ENCODE measurements at places on chromosomes 3 and 15.

GRCh38 chr3:127472506-127472905, 118.0 kb downstream of the TPRA1 start:
- DNase-seq, result no peak

DNA sequence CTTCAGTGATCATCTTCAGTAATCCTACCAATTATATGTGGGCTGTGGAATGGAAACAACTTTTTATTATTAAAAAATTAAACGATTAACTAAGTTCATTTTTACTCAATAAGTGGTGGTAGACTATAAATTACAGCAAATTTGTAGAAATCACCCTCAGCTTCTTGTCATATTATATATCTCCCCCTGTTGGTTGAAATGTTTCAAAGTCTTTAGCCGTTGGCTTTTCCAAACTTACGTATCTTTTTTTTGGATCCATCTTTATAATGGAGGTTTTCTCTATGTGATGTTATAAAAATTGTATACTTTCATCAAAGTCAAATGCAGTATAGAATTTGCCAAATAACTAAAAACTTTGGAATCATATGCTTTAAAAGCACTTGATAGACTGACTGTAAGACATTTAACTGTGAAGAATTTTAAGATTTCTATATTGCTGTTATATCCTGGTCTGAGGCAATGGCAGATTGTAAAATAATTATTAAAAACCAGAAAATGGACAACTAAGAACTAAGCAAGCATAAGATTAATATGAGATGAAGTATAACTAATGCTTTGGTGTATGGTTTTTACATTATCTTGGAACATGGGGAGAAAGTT, 44.7 kb downstream of the ATP11B start:
- DNase-seq, result no peak

DNA sequence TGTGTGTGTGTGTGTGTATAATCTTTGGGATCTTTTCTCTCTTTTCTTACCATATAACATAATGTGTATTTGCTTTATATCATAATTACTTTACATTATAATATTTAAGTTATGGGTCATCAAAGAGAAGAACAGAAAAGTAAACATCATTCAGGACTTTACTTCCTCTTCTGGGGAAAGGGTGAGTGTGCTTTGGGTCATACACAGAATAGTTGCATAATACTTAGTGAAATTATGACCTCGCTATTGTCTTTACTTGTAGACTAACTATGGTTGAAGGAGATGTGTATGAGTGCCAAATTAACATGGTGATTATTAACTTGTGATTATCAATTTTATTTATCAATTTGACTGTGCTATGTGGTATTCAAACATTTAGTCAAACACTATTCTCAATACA, 1086.9 kb downstream of the DIPK2A start:
- DNase-seq, result no peak

DNA sequence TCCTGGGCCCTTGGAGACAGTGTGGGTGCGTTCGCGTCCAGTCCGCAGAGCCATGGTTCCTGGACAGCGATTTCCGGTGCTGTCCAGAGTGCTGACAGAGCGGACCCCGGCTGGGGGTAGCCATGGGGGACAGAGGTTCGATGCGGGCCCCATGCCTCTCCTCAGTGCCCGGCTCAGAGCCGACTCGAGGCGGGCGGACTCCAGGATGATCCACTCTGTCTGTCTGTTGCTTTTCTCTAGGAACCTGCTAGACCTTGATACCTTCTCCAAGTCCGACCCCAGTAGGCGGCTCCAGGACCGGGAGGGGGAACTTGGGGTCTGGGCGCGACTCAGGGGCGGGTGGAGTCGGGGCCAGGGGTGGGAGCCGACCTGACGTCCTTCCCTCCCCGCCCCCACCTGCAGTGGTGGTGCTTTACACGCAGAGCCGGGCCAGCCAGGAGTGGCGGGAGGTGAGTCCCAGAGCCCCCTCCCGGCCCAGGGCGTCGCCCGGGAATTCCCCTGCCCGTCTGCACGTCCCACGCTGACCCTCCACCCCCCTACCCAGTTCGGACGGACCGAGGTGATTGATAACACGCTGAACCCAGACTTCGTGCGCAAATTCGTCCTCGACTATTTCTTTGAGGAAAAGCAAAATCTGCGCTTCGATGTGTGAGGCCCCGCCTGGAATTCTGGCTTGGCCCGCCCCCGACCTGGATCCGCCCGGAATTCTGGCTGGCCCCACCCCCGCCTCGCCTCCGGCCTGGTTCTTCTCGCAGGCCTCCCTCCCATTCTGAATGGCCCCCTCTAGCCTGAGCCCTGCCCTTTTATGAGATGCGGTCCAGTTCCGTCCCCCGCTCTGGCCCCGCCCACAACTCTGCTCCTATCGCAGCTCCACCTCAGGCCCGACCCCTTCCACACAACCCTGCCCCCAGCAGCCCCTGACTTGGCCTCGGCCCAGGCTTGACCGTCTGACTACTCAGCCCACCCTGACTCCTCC, 1.0 kb downstream of the CPNE9 start:
- no peak for DNase-seq

DNA sequence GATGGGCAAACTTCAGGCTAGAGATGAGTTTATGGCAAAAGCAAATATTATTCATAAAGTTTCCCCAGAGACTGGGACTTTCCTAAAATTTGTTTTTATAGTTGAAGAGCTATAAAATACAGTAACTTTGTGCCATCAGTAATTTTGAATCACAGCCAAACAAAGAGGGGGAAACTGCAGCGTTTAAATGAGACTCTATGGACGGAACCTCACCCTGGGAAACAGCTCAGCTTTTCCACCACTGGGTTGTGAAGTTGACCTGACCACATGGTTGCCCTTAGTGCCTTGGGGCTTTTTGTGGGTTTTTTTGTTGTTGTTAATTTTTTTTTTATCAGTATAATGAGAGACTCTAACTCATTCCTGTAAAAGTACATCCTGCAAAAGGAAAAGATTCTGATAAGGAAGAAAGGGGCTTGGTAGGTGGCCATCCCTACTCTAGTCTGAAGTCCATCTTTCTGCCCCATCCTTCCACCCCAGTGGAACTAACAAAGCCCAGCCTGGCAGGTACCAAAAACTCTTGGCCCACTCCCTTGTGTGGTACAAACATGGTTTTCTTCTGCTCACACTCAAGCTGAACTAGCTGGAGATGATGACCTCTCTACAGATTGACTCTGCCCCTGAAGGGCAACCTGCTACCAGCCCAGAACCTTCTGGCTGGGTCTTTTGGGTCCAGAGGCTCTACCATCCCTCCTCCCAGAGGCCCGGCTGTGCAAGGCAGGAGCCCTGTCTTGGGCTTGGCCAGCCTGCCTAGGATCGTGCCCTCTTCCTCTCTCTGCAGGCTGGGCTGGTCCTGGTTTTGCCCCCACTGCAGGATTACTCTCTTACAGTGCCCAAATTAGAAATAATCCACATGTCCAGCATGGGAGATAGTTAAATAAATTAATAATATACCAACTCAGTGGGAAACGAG, 41.2 kb downstream of the RLBP1 start:
- DNase-seq, result no peak

- DNase-seq, result no peak
Observed at GRCh38 chr3:38740537-38740936, 75.5 kb downstream of the SCN10A start.

DNA sequence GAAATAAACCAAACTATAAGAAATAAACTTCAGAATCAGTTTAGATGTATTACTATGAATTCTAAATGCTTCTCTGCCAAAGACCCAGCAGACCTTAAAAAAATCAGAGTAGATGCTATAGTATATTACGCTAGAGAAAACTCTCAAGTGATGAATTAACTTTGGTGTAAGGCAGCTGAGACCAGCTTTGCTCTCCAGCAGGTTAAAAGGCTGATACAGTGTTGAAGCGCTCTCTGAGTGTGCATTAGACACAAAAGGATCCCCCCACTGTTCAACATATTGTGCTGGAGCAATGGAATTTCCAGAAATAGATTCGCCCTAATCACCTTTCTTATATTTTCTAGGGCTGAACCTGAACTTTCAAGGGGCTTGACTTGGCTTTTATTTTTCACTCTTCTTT, 190.0 kb downstream of the EFHB start:
- no peak for DNase-seq
